SK-N-SH treated with all-trans-retinoic acid at 6 μM for 48 hours (cell line): ENCODE measurements at places on chromosomes 3 and 15.
A peak's percentile ranks its signal among the peaks of the same experiment; 100 is the strongest.

- ATAC-seq, result no peak
Measured at GRCh38 chr3:13235079-13235478, 161.8 kb upstream of the IQSEC1 start.

GRCh38 chr3:161073181-161073580 lies 32.0 kb downstream of the B3GALNT1 start:
- no peak for ATAC-seq

DNA sequence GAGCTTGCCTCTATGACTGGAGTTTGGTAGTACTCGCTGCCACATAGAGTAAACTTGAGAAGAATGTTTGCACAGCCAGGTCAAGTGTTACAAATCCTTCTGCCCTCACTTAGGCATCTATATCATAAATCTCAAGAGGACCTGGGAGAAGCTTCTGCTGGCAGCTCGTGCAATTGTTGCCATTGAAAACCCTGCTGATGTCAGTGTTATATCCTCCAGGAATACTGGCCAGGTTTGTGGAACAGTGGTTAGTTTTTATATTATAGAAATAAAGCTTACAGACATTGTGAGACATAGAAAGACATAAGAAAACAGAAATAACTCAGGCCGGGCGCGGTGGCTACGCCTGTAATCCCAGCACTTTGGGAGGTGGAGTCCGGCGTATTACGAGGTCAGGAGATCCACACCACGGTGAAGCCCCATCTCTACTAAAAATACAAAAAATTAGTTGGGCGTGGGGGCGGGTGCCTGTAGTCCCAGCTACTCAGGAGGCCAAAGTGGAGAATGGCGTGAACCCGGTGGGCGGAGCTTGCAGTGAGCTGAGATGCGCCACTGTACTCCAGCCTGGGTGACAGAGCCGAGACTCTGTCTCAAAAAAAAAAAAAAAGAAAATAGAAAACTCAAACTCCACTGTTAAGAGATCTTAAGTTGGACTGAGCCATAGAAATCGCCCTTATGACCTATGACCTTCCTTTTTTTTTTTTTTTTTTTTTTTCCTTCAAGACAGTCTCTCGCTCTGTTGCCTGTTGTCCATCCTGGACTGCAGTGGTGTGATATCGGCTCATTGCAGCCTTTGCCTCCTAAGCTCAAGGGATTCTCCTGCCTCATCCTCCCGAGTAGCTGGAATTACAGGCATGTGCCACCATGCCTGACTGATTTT lies 2.2 kb downstream of the RPSA start:
- no peak for ATAC-seq

- no peak for ATAC-seq
Measured at GRCh38 chr3:123582315-123582714, 2.5 kb downstream of the HACD2 start.

DNA sequence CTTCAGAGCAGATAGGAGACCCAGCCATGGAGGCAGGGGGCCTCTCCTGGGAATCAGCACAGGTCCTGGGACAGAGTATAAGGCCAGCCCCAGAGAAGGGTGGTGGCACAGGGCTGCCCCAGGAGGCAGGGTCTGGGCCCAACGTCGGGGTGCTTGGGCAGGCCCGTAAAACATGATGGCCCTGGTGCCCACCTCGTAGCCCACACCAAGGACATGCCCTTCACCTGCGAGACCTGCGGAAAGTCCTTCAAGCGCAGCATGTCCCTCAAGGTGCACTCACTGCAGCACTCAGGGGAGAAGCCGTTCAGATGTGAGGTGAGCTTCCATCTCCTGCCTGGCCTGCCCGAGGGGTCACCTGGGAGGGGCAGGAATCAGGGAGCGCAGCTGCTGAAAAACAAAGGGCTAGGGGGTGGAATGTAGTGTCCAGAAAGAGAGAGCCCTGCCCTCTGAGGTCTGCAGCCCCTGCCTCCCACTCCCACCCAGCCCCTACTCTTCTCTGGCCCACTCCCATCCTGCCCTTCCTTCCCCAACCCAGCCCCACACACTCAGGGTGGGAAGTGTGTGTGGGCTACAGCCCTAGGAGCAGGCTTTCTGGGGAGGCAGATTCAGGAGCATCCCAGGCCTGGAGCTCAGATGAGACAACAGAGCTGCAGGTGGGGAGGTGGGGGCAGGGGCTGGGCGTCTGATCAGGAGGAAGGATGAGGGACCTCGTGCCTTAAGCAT lies 9.5 kb downstream of the ZBTB47 start:
- ATAC-seq, result no peak

- no peak for ATAC-seq
Measured at GRCh38 chr3:167274141-167274874, 105.8 kb downstream of the ZBBX start.

DNA sequence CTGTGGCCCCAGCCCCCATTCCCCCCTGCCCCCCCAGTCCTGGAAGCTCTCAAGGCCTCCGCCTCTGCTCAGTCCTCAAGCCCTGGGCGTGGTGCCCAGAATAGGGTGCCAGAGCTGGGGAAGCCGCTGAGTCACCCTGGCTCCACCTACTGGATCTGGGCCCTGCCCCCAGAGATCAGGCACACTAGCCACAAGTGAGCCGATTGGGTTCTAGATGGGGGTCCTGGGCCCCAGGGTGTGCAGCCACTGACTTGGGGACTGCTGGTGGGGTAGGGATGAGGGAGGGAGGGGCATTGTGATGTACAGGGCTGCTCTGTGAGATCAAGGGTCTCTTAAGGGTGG lies 5.7 kb downstream of the EIF4G1 start:
- peak; percentile 90 for ATAC-seq

DNA sequence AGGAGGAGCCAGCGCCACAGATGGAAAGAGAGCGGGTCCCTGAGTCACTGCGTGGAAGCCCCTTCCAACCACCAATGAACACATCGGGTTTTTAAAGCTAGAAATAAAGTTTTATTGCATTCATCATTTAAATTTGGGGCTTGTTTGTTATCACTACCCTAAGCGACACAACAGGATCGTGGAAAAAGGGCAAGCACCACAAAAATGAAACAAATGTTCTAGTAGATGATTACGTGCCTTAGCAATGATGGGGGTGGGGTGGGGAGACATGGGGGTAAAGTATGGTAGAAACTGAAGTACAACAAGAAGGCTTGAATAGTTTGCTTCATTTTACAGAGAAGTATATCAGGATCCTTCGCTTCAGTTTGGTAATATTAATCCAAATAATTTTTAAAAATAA lies 221.6 kb upstream of the ATP10A start:
- ATAC-seq, result no peak

DNA sequence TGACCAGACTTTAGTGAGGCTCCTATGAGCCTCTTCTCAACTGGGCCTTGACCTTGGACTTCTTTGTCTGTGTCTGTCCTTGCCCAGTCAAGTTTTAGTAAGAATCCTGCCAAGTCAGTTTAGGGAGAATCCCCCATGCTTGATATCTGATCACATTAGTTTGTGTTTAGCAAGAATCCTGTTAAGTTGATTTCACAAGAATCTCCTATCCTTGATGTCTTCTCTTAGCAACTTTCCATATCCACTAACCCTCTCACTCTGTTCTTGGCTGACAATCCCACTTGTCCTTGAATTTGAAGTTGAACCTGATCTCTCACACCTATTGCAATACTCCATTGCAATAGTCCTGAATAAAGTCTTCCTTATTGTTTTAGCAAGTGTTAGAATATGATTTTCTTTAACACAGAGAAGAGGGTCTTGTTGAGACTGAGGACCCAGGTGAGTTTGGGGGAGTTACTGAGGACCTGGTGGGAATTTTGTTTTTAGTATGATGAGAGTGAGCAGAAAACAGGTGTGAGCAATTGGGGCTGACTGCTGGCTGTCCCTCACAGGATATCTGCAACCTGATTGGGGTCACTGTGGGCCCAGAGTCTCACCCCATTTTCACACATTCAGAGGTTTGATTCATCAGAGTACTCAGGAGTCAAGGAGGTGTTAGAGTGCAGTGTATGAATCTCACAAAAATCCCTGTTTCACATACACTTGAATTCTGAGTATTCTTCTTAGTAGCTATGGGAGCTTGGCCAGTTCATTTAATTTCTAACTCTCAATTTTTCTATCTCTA lies 39.9 kb upstream of the TNFAIP8L3 start:
- no peak for ATAC-seq

DNA sequence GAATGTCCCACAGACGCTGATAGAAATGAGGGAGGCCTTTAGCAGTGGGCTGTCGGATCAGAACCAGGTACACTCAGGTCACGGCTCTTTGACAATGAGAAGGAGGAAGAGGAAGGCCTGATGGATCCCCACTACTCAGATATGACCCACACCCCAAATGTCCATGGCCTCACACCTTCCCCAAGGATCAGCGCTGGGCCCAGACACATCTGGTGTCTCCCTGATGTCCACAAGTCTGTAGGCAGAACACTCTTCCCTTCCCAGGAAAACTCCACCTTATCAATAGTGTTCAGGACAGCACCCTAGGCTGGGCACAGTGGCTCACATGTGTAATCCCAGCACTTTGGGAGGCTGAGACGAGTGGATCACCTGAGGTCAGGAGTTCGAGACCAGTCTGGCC lies 33.3 kb upstream of the SFMBT1 start:
- ATAC-seq, result no peak

DNA sequence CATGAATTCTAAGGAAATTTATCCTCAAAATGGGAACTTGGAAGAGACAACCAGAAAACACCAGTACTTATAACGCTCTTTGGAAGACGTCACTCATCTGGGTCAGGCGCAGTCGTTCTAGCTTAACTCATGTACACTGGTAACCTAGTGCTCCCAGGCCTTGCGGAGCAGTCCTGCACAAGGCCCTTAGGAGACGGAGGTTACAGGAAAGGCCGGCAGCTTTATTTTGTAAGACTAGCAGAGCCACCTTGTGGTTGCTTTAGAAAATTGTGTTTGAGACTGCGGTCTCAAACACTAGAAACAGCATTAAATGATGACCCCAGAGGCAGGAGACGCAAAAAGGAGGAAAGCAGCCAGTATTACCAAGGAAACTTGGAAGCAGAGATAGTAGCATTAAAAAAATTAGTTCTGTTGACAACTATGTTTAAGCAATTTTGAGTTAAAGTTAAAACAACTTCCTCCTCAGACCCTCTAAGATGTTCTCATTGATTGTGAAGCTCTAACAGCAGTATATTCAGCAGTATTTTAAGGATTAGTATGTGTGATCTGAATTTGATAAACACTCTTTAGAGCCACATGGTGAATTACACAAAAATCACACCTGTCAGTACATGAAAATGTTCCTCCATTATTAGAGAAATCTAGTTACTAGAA lies 141.9 kb upstream of the C2CD4B start:
- ATAC-seq, result peak; percentile 95

- ATAC-seq, result no peak
Measured at GRCh38 chr3:45765958-45766357, 30.4 kb downstream of the SLC6A20 start.

DNA sequence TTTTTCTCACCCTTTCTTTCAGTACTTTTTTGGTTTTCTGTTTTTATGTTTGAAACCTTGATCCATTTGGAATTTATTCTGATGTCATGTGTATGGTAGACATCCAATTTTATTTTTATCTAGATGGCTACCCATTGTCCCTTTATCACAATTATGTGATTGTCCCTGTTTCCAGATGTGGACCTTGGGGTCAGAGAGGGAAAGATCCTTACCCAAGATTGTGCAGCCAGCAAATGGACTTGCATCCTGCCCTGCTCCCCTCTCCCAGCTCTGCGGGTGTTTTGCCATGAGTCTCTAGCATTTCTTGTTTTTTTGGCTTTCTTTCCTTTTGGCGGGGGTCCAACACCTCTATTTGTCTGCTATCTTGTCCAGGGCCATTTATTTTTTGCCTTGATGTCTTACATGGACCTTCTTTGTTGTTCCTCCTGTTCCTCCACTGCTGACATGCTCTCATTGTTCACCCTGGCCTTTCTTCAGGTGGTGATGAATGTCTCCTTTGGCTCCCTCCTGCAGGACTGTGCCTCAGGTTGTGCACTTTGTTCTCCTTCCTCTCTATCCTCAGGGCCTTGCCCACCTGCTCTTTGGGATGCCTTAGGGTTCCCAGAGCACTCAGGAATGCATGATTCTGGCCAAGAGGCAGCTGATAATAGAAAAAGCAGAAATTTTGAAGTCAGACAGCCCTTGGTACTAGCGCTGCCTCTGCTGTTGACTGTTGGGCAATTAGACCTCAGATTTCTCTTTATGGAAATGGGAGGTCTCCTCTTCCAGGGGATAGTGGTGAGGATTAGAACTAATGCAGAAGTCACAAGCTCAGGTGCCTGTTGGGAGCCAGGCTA lies 84.3 kb downstream of the EEFSEC start:
- ATAC-seq, result peak; percentile 55

DNA sequence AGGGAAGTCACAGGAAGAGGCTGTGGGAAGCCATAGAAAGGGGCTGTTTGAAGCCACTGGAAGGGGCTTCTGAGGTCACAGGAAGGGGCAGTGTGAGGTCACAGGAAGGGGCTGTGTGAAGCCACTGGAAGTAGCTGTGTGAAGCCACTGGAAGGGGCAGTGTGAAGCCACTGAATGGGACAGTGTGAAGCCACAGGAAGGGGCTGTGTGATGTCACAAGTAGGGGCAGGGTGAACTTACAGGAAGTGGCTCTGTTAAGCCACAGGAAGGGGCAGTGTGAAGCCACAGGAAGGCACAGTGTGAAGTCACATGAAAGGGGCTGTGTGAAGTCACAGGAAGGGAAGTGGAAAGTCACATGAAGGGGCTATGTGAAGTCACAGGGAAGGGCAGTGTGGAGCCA lies 33.1 kb downstream of the GASK1A start:
- no peak for ATAC-seq

- ATAC-seq, result peak; percentile 99
Measured at GRCh38 chr3:129026728-129027543, 25.8 kb downstream of the EFCC1 start.

DNA sequence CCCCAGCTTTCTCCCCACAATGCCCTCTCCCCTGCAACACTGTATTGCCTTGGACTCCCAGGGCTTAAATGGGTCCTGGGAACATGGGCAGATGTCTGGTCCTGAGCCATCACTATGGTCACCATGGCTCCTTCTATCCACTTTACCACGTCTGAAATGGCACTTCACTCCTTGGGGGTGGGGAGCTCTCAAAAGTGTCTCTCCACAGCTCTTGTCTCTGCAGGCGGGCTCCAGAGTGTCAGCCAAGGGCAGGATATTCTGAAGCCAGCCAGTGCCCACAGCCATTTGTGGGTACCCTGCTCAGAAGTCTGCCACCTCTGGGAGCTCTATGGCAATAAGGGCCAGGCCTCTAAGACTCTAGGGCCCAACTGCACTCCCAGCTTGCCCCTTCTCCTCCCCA lies 163.9 kb downstream of the PPM1L start:
- no peak for ATAC-seq

DNA sequence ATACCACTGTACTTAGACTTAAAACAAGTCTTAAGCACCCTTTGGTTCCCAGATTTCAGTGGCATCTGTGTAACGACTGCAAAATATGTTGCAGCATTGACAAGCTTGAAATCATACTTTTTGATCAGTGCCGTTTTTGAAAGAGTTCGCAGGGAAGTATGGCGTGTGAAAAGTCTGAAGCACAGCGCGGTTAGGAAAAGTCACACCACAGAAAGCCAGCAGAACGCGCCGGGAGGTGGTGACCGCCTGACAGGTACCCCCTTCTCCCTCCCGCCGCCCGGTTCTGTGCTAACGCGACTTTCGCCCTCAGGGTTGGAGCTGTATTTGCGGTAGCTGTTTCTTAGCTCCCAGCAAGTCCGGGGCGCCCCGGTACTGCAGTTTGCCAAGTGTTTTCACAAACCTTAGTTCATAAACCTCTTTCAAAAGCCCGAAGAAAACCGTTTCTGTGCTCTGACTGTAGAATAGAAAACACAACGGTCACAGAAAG lies 481 bp upstream of the CRYBG3 start:
- peak; percentile 44 for ATAC-seq
